Heart left ventricle (tissue), 16 donors: ENCODE measurements at places on chromosomes 13 and 19. TPM values are rescaled to one million over a fixed set of nuclear protein-coding genes. Genes with fewer than 3 reads are reported as not detected.

GRCh38 chr13:76968041-76968440 lies 19.7 kb downstream of the ACOD1 start:
- DNase-seq: no peak

DNA sequence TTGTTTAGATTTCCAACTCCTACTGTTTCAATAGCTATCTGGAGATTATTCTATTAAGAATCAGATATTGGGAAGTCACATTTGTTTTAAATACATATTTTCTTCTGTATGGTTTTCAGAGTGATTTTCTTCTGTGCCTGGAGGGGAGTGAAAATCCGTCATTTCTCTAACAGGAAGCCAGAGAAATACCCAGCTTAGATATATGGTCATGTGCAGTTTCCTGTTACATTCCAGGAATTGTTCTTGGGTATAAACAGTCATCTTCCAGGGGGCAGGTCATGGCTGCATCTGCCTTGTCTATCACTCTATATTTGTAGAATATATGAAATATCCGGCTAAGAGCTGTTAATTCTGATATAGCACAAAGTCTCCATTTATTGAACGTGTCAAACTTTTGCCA lies 77.5 kb upstream of the MIR17HG start:
- DNase-seq: no peak

The ZNF442 gene
- total RNA-seq: 3.8 TPM

The SWSAP1 gene
- 1.6 TPM for total RNA-seq
